Psoas muscle (tissue), 8 donors: ENCODE measurements at places on chromosomes 12 and 14. TPM values are rescaled to one million over a fixed set of nuclear protein-coding genes. Genes with fewer than 3 reads are reported as not detected.

The C14orf39 gene
- 0.12 TPM for polyA plus RNA-seq

The KRT86 gene
- 0.05 TPM for polyA plus RNA-seq

The OLR1 gene
- 0.04 TPM for polyA plus RNA-seq

The GIT2 gene
- 13.3 TPM for polyA plus RNA-seq

The NPFF gene
- not detected for polyA plus RNA-seq

The HSPA2 gene
- polyA plus RNA-seq: 180 TPM

The PRR13 gene
- 65.6 TPM for polyA plus RNA-seq

The CTSG gene
- polyA plus RNA-seq: 1.1 TPM

The KCNJ8 gene
- polyA plus RNA-seq: 3.5 TPM

The ENDOU gene
- polyA plus RNA-seq: not detected

The SLC24A4 gene
- polyA plus RNA-seq: 0.35 TPM

The PZP gene
- 0.17 TPM for polyA plus RNA-seq

The A2M gene
- polyA plus RNA-seq: 53.0 TPM

The HEATR5A gene
- 19.5 TPM for polyA plus RNA-seq

The PLEKHD1 gene
- polyA plus RNA-seq: 0.03 TPM

The ARHGAP9 gene
- polyA plus RNA-seq: 0.91 TPM

The ZDHHC22 gene
- polyA plus RNA-seq: 0.01 TPM

The CD69 gene
- polyA plus RNA-seq: 0.14 TPM
